ENCODE measurements at places on chromosomes 4 and X. TPM values are rescaled to one million over a fixed set of nuclear protein-coding genes. Genes with fewer than 3 reads are reported as not detected.

DNA sequence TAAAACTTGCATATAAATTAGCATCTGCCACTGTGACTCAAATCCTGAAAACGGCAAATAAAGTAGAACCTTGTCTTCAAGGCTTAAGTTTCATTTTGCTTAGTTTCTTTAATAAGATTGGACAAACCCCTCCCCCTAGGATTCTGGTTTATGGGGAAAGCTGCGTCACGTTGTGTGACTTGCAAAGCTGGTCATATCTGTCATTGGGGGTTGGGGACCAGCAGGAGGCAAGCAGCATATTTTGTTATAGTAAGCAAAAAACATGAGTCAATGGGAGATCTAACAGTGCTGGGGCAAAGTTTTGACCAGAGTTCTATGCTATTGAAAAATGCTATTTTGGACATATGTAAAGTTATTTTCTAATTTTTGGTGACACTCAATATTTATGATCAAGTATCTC, 407.3 kb downstream of the PCDH18 start:
- H3K4me1 ChIP-seq: no peaks in the 10 kb centered on the region
- no peak for DNase-seq
- H3K27me3 ChIP-seq: no peaks in the 10 kb centered on the region

The ZAR1 gene
- total RNA-seq: not detected

DNA sequence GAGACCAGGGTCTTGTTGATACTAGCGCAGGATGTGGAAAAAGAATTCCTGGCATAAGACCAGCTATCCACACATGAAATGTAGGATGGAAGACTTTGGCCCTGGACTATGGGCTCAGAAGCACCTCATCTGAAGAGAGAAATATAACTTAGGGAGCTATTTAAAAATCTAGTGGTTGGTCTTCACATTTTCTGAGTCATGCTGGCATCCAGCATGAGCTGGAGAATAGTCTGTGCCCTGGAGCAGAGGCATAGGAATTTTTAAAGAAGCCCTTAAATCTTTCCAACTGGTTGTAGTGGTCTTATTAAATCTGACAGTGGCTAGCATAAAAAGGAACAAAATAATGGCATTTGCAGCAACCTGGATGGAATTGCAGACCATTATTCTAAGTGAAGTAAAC, 86.3 kb downstream of the SMARCA5 start:
- H3K27ac ChIP-seq: no peak overlapping the region
- no peaks in the 10 kb centered on the region for H3K36me3 ChIP-seq
- no peak overlapping the region for H3K4me3 ChIP-seq
- no peaks in the 10 kb centered on the region for H3K27me3 ChIP-seq
- no peaks in the 10 kb centered on the region for H3K4me1 ChIP-seq

DNA sequence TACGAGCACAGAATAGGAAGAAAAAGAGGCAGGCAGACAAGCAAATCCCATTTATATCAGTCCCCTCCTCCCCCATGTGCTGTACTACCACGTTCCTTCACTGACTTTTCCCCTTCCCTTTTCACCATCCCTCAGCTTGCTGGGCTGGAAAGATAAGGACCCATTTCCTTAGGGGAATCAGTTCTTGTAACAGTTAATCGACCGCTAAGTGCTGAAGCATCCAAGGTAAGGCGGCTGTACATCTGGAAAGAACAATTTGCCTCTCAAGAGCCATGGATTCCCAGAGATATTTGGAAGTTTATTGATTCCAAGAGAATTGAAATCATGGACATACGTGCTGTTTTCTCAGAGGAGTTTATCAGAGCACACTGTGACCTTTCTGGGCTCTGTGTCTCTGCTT, 1688.0 kb downstream of the STIM2 start:
- no peak overlapping the region for H3K4me3 ChIP-seq
- H3K27ac ChIP-seq: no peak overlapping the region
- H3K27me3 ChIP-seq: no peaks in the 10 kb centered on the region

- no peak overlapping the region for H3K27ac ChIP-seq
- H3K36me3 ChIP-seq: no peaks in the 10 kb centered on the region
- no peak overlapping the region for H3K4me3 ChIP-seq
- no peaks in the 10 kb centered on the region for H3K4me1 ChIP-seq
Measured at GRCh38 chr4:149095811-149096210, 653.6 kb upstream of the NR3C2 start.

DNA sequence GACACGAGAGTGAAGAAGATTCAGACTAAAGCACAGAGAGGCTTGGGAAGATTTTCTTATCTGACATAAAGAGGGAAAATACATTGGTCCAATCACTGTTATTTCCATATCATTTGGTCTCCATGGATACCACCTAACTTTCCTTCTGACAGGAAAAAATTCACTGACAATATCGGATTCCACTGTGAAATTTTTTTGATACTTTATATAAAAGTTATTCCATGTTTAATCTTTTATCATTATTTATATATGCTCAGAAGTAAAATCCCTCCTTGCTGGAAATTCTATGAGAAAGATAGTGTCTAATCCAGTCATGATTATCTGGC, 3.6 kb downstream of the IRF2 start:
- DNase-seq: no peak
- no peak overlapping the region for H3K4me3 ChIP-seq
- no peaks in the 10 kb centered on the region for H3K36me3 ChIP-seq
- H3K27me3 ChIP-seq: no peaks in the 10 kb centered on the region

- no peaks in the 10 kb centered on the region for H3K27me3 ChIP-seq
- H3K36me3 ChIP-seq: no peaks in the 10 kb centered on the region
- H3K4me1 ChIP-seq: no peaks in the 10 kb centered on the region
- H3K27ac ChIP-seq: no peak overlapping the region
Measured at GRCh38 chr4:21879187-21879586, 69.4 kb downstream of the KCNIP4 start.

The DMD gene
- 12.6 TPM for total RNA-seq

The LRIT3 gene
- total RNA-seq: 0.16 TPM

DNA sequence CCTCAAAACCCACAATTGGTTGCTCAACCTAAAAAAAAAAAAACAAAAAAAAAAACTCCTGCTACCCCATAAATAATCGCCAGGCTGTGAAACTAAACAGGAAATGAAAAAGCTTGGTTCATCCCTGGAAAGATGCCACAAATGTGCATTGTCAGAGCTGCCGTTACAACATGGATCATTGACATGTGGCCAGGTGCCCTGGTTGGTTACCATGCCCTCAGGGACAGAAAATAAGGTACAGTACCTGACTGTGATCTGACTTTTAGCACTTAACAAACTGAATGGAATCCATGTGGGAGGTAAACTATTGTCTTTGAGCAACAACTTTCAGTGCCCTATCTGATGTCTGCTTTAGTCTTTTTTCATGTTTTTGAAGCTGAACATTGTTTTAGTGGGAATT, 118.0 kb upstream of the RPL34 start:
- no peaks in the 10 kb centered on the region for H3K4me1 ChIP-seq
- no peak overlapping the region for H3K4me3 ChIP-seq
- H3K27me3 ChIP-seq: no peaks in the 10 kb centered on the region
- no peaks in the 10 kb centered on the region for H3K36me3 ChIP-seq
- no peak for DNase-seq

DNA sequence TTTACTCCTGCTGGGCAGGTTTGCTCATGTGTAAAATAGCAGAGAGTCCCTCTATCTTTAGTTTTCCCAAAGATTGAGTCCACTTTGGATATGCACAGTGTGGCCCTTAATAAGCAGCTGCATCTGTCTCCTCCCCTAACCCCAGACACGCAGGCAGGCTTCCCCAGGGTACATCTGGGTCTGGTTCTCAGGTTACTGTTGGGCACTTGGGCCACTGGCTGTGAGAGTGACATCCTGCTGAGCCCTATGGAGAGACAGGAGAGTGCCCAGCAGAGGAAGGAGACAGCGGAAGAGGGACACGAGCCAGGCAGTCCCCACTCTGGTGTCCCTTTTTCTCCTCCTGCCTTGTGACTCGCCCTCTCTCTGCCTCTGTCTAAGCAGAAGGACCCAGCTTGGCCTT, 16.0 kb downstream of the XK start:
- no peaks in the 10 kb centered on the region for H3K36me3 ChIP-seq
- H3K27me3 ChIP-seq: no peaks in the 10 kb centered on the region
- H3K4me3 ChIP-seq: no peak overlapping the region
- H3K4me1 ChIP-seq: no peaks in the 10 kb centered on the region
- no peak for DNase-seq
- H3K27ac ChIP-seq: no peak overlapping the region

The RHOXF2B gene
- total RNA-seq: not detected

DNA sequence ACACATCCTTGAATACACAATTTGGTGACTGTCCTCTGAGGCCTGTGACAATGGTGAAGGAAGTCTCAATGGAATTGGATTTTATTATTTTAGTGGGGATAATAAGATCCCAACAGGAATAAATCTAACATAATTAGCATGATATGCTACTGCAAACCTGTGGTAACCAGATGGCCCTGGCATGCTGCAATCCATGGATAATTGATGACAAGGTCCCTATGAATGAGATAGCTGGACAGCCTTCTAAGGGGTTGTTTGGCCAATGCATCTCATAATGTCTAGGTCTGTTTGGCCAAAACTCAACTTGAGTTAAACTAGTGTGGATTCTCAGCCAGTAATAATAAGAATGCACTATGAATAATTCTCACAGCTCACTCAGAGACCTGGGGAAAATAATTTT, 145.3 kb upstream of the GALNTL6 start:
- DNase-seq: no peak
- H3K4me3 ChIP-seq: no peak overlapping the region
- no peaks in the 10 kb centered on the region for H3K36me3 ChIP-seq
- no peaks in the 10 kb centered on the region for H3K27me3 ChIP-seq
- no peak overlapping the region for H3K27ac ChIP-seq

GRCh38 chr4:8247047-8247930, 22.3 kb upstream of the HTRA3 start:
- H3K4me1 ChIP-seq: no peaks in the 10 kb centered on the region
- peaks cover 2% of the 10 kb centered on the region for H3K36me3 ChIP-seq
- no peaks in the 10 kb centered on the region for H3K27me3 ChIP-seq
- no peak overlapping the region for H3K27ac ChIP-seq
- H3K4me3 ChIP-seq: no peak overlapping the region

The CLNK gene
- total RNA-seq: not detected

DNA sequence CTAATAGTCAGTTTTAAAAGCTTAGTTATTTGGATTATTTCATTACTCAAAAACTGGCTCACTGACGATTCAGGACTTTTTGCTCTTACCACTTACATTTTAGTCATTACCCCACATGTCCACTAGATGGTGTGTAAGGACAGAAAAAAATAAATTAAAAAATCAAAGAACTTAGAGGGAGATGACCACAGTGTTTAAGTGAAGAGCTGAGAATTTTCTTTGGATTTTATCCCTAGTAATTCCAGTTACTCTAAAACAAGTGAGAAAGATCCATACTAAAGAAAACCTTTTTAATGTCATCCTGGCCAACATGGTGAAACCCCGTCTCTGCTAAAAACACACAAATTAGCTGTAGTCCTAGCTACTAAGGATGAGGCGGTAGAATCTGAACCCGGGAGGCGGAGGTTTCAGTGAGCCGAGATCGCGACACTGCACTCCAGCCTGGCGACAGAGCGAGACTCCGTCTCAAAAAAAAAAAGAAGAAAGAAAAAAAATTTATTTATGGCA, 26.4 kb upstream of the TMPRSS11B start:
- H3K27ac ChIP-seq: no peak overlapping the region
- H3K36me3 ChIP-seq: no peaks in the 10 kb centered on the region
- DNase-seq: peak; percentile 73
- H3K4me1 ChIP-seq: no peaks in the 10 kb centered on the region

- no peak overlapping the region for H3K4me3 ChIP-seq
- no peak overlapping the region for H3K27ac ChIP-seq
- H3K4me1 ChIP-seq: no peaks in the 10 kb centered on the region
- no peaks in the 10 kb centered on the region for H3K36me3 ChIP-seq
- no peaks in the 10 kb centered on the region for H3K27me3 ChIP-seq
Measured at GRCh38 chr4:5184606-5185005, 133.3 kb downstream of the STK32B start.

DNA sequence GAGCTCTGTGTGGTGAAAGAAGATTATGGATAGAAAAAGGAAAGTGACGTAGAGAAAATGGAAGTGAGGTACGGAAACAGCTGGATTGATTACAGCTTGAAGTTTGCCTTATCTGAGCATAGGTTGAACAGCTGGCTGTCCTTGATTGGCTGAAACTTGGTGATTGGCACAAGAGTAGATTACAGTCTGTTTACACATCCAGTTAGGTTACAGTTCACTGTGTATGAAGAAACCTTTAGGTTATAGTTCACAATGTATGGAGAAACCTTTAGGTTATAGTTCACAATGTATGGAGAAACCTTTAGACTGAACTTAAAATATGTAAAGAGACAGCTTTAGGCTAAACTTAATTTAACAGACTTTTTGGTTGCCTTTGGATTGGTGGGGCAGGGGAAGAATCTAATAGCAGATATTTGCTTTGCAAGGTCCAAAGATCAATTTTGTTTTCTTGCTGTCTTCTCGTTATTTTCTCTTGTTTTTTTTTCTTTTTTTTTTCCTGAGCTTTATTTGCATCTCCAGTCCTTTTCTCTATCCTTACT, 15.6 kb upstream of the ART3 start:
- no peak overlapping the region for H3K4me3 ChIP-seq
- H3K27ac ChIP-seq: no peak overlapping the region
- H3K36me3 ChIP-seq: no peaks in the 10 kb centered on the region
- no peak for DNase-seq
- H3K4me1 ChIP-seq: no peaks in the 10 kb centered on the region

DNA sequence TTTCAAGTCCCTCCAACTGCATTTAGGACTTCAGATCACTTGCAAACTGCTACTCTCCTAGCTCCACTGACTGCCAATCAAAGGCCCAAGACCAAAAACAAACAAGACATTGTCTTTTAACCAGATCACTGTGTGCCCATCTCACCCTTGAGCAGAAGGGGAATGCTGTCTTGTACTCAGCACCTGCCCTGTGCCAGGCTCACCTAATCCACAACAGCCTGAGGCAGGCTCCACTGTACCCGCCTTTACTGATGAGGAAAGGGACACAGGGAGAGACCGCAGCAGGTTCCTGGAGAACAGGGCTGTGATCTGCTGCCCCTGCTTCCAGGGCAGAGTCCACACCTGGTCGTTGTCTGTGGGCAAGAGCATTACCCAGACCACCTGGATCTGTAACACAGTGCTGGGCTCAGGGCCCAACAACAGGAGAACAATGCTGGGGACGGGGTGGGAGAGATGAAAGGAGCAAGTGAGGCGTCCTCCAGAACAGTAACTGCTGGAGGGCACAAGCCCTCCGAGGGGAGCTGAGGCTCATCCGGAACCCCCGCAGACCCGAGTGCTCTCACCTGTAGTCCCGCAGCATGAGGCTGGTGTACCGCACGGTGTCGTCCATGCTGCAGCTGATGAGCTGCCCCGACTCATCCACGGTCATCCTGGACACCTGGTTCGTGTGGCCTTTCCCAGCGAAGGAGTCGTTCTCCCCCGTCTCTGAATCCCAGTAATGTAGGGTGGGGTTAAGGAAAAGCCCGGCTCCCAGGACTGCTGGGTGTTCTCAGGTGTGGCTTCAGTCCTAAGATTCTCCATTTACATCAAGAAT, 33.9 kb downstream of the WDR1 start:
- H3K36me3 ChIP-seq: peaks cover 89% of the 10 kb centered on the region
- DNase-seq: no peak
- H3K27ac ChIP-seq: no peak overlapping the region
- no peak overlapping the region for H3K4me3 ChIP-seq

DNA sequence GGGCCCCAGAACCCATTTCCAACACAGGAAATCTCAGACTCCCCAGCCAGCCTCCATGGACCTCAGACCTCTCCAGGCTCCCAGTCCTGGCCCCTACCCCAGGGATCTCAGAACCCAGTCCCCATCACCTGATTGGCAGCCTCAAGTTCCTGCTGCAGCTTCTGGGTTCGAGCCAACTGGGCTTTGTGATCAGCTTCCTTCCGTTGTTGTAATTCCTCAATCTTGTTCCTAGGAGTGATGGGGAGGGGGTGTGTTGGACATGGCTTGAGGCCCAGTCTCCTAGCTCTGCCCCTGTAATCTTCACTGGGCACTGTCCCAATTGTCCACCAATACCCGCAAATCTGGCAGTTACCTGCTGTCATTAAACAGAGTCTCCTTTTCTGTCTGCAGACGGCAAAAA, 12.6 kb downstream of the GRIPAP1 start:
- H3K27me3 ChIP-seq: no peaks in the 10 kb centered on the region
- H3K4me3 ChIP-seq: no peak overlapping the region
- peak; percentile 65 for DNase-seq
- peak overlapping the region; percentile 34 for H3K27ac ChIP-seq
- peaks cover 3% of the 10 kb centered on the region for H3K4me1 ChIP-seq
